ENCODE measurements at places on chromosomes 1 and 21. TPM values are rescaled to one million over a fixed set of nuclear protein-coding genes. Genes with fewer than 3 reads are reported as not detected.

The SLFNL1 gene
- total RNA-seq: not detected

- no peak for DNase-seq
- H3K27me3 ChIP-seq: no peaks in the 10 kb centered on the region
- H3K36me3 ChIP-seq: peaks cover 5% of the 10 kb centered on the region
- H3K27ac ChIP-seq: no peak overlapping the region
- peaks cover 51% of the 10 kb centered on the region for H3K4me1 ChIP-seq
Observed at GRCh38 chr1:156656806-156657740, 15.2 kb downstream of the BCAN start.

DNA sequence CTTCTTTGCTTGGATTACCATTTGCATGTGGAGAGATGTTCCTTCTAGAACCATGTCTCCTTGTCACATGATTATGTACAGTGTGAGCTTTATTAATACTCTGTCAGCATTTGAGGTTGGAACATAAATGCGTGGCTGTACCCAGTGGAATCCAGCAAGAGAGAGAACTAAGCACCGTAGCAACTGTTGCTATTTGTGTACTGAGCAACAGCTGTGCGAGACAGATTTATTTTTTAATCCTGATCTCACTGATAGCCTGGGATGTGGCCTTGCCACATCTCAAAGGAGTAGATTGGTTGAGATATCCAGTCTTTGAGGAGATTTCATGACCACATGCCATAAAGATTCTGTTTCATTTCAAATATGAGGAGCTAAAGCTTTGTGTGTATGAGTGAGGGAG, 43.4 kb downstream of the KIF1B start:
- no peak overlapping the region for H3K4me3 ChIP-seq
- H3K36me3 ChIP-seq: peaks cover 11% of the 10 kb centered on the region
- H3K27ac ChIP-seq: peak overlapping the region; percentile 8
- H3K27me3 ChIP-seq: no peaks in the 10 kb centered on the region

The CNN3 gene
- 223 TPM for total RNA-seq

The TTLL7 gene
- total RNA-seq: 0.22 TPM

DNA sequence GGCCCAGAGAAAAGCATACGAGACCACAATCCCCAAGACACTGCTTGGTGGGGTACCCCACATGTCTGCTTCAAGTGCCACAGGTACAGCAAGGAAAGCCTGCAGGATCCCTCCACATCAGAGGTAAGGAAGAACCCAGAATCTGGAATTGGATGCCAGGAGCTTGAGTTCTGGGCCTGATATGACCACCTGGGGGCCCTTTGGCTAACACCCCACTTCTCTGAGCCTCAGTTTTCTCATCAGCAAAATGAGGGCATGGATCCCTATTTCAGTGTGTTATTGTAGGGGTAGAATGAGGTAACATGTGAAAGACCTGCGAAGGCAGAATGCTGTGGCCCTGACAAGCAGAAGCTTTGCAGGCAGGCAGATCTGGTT, 24.5 kb downstream of the NAV1 start:
- no peak overlapping the region for H3K27ac ChIP-seq
- peaks cover 5% of the 10 kb centered on the region for H3K27me3 ChIP-seq
- no peak for DNase-seq
- no peaks in the 10 kb centered on the region for H3K4me1 ChIP-seq

DNA sequence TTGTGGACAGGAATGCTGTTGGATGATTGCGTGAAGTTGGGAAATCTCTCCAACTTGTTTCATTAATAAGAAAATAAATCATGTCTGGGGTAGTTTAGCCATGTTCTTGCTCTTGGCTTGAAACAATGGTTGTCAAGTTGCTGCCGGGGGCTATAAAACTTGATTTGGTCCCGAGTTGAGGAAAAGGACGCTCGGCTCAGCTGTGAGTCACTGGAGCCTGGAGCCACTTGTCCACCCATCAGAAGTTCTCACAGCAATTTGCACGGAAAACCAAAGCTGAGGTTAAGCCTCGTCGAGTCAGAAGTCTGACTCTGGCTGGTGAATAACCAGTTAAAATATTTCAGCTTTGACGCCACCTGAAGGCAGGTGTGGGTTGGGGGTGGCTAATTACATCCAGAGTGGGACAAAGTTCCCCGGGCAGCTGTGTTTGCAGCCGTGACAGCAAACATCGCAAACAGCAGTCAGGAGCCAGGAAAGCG, 19.7 kb upstream of the RIPK4 start:
- H3K4me3 ChIP-seq: no peak overlapping the region
- no peak overlapping the region for H3K27ac ChIP-seq
- DNase-seq: no peak
- peaks cover 3% of the 10 kb centered on the region for H3K27me3 ChIP-seq
- H3K36me3 ChIP-seq: no peaks in the 10 kb centered on the region

The TESK2 gene
- 6.9 TPM for total RNA-seq

DNA sequence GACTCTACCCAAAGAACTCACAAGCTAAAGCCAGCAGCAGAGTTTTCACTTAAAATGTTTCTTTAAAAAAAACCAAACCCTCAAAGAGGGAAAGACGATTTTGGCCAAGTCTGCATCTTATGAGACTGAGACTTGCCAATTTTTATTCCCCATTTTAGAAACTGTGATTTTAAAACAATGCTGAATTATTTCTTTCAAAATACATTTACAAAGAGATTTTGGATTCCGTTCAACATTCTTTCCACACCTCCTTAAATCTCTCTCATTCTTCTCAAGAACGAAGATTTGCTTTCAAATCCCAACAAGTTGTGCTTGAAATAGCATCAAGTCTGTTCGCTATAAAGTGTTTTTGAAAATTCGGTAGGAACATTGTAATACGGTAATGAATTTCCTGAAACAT, 133.9 kb upstream of the VANGL1 start:
- H3K36me3 ChIP-seq: no peaks in the 10 kb centered on the region
- no peaks in the 10 kb centered on the region for H3K4me1 ChIP-seq
- H3K27me3 ChIP-seq: no peaks in the 10 kb centered on the region
- no peak for DNase-seq

The TCEA3 gene
- total RNA-seq: 84.6 TPM

The CELA3B gene
- total RNA-seq: not detected

Data from HepG2 (cell line).